ENCODE measurements at places on chromosomes 1 and 21.

- no peak for DNase-seq
Measured at GRCh38 chr1:59177756-59178155, 119.1 kb upstream of the FGGY start.

- no peak for DNase-seq
Measured at GRCh38 chr1:190963321-190963720, 485.7 kb upstream of the BRINP3 start.

DNA sequence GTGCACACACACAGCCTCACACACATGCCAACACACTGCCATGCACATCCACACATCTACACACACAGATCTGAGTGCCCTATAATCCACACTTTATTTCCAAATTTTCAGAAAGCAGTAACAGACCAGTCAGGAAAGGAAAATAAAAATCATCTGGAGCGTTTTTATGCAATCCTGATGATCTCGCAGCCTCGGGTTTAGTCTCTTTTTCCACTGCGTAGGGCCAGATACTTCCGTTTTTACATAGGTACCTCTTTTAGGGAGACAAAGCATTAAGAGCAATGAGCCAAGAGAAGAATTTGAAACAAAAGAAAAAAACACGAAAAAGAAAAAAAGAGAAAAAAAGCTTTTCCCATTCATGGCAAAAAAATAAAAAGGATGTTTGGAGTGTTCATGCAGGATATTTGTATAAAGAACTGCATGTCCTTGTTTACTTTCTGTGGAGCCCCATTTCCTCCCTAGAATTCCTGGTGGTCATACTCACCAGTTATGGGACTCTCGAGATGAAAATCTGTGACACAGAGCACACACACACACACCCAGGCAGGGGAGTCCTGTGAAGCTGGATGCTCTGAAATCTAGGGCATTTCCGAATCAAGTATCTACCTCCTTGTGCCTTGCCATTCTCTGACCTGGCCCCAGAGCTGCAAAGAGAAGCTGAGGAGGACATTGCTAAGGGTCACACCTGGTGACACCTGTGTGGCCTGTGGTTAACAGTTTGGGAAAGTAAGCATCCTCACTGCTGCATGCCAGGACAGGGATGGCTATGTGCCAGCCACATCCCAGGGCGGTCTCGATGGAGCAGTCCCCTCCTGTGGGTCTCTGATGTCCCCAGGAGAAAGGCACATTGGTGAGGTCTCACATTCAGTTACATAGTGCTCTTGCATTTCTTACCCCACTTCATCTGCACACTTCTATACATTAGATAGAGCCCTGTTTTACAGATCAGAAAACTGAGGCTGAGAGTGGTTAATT is 83.6 kb downstream of the RUNX1 start:
- no peak for DNase-seq

DNA sequence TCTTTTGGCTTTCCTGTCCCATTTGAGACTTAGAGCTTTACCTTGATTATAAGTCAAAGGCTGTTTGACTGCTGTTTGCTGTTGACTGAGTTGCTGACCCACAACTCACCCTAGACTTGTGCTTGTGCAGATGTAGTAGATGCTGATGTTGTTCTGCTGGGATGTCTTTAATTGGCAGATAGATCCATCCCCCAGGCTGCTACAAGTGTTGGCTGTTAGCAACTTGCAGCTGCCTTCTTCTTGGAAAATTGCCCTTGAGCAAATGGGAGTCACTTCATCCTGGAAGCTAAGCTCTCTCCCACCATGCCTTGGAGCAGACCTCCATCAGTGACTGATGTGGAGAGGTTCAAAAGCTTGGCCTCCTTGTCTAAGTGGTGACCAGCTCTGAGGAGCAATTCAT is 139.3 kb upstream of the KIAA0040 start:
- no peak for DNase-seq

GRCh38 chr1:21567241-21568005 is 58.2 kb downstream of the ALPL start:
- DNase-seq, result no peak

GRCh38 chr1:151039521-151039920 is 3.1 kb downstream of the BNIPL start:
- no peak for DNase-seq

DNA sequence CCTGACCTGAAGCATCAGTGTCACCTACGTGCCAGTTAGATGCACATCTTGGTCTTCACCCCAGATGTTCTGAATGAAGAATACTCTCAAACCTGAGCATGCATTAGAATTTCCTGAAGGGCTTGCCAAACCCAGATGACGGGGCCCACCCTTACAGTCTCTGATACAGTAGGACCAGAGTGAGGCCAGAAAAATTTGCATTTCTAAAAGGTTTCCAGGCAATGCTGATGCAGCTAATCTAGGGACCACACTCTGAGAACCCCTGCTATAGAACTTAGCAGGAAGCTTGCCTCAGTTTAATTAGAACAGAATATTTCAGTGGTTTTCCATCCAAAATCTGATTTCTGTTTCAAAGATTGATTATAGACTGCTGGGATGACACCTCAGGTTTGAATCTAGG is 9.9 kb upstream of the CTBS start:
- no peak for DNase-seq

DNA sequence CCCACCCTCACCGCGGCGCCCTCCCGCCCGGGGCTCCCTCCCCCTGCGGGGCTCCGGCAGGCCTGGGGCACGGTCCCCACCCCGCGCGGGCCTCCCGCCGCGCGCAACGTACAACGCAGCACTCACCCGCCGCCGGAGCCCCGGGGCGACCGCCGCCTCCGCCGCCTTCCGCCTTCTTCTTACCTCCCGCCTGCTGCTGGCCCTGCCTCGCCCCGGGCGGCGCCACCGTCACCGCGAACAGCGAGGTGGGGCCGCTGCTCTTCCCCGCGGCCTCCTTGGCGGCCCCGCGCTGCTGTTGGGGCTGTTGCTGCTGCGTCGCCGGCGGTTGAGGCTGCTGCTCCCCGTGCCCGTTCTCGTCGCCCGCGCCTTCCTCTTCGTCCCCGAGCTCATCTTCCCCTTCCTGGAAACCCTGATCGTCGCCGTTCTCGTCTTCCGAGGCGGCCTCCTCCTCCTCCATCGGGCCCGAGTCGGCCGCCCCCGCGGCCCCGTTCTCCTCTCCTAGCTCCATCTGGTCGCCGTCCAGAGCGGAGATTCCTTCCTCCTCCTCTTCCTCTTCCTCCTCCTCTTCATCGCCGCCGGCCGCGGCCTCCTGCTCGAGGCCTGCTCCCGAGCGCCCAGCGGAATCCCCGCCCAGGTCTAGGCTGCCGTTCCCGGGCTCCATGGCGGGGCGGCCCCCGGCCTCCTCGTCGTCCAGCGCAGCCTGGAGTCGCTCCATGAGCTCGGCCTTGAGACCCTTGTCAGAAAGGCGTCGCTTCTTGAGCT is 671 bp downstream of the HNRNPU start:
- no peak for DNase-seq

GRCh38 chr1:20486457-20487235 is 636 bp upstream of the CAMK2N1 start:
- no peak for DNase-seq

- DNase-seq, result no peak
Measured at GRCh38 chr1:44371206-44371605, 16.1 kb upstream of the ERI3 start.

DNA sequence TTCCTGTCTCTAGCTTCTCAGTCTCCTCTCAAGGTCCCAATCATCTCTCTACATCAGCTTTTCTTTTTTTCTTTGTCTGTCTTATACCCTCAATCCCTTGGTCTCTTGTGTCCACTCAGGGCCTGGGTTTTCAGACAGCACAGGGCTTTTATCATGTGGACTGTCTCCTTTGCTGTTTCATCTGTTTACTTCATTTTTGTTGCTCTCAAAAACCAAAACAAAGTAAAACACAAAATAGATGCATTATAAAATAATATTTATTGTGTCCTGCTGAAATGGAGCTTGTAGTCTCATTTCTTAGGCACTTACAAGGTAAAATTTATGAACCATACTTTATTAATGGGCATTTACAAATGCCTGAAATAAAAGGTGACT is 17.8 kb upstream of the SLAMF6 start:
- DNase-seq, result no peak

GRCh38 chr1:25679171-25679570 is 62.6 kb downstream of the MAN1C1 start:
- no peak for DNase-seq

GRCh38 chr1:212635141-212635631 is 26.6 kb downstream of the ATF3 start:
- DNase-seq, result peak; percentile 13

DNA sequence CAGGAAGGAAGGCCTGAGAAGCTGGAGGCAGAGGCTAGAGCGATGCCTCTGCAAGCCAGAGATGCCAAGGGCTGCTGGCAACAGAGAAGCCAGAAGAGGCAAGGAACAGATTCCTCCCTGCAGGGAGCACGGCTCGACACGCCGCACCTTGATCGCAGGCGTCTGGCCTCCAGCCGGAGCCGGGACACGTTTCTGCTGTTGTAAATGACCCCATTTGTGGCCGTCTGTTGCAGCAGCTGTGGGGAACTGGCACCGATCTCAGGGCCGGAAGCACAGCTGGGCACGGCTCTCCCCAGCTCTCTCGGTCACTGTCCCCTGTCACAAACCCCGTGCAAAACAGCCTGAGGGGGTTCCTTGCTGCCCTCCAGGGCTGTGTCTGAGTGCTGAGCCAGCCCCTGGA is 59.6 kb downstream of the SIK1 start:
- DNase-seq, result no peak

DNA sequence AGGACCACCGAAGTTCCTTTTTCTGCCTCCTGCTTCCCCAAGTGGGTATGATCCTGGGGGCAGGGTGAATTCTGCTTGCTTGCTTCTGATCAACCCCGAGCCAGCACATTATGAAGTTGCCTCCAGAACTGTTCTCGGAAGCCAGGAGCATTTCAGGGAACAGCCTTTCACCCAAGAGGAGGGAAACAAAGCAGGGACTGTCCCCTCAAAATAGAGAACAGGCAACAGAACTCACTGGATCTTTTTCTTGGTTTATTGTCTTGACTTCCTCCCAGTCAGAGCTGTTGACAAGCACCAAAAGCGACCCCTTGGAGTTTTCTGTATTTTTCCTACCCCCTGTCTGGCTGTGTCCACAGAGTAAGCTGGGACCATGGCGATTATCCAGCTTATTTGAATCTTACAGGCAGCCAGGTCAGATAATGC is 258.3 kb upstream of the SGIP1 start:
- peak; percentile 52 for DNase-seq

GRCh38 chr1:66731170-66731865 is 20.9 kb upstream of the DYNLT5 start:
- DNase-seq, result no peak

DNA sequence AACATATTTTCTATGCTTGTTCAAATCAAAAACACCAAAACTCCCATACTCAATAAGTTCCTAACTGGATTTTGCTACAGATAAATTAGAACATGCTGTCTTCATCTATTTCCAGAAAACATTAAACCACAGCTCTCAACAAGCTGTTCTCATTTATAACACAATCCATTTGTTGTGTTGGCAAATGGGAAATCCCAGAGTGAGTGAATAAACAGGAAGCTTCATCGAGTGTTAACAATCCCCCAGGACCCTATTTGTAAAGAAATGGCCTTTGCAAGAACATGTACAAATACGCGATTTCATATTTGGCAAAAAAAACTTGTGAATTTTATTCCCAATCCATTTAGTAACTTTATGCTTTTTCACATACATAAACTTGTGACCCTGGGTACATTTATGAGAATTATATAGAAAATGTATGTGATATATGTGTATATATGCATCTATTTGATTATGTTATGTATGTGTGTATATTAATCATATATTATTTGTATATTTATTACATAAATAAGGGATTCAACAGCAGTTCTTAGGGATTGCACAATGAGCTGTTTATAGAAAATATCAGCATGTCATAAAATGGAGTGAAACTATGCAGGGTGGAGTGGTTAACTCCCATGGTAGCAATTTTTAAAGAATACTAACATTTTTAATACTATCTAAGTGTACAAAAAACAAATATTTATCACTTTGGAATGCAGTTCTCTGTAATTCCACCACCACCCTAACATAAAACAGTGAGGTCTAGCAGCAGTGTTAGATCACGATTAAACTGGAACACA is 160.0 kb downstream of the NEGR1 start:
- no peak for DNase-seq

DNA sequence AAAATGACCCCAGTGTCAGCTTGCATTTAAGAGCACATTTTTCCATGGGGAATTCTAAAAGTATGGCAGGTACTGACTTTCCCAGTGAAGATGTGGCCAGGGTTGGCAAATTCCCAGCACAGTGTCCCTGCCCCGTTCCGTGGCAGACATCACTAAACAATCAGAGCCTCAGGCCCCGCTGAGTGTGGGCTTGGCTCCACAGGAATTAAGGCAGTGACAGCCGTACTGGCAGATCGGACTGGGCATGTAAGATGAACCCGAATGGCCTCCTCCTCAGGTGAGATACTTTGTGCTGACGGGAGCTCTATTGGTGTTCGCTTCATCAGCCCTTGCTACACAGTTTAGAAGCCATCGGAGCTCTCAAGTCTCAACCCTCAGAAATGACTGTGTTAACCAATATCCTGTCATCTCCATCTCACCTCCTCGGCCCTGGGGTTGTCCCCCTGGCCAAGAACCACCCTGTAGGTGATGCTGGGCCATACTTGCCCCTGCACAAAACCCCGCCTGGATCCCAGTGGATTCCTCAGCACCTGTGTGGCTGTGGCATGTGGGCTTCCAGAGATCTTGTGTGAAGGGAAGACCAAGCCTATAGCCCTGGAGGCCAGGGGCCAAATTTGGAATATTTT is 29.0 kb upstream of the ABCG1 start:
- peak; percentile 29 for DNase-seq

GRCh38 chr1:175757381-175758015 is 14.1 kb upstream of the TNR start:
- no peak for DNase-seq

Measured in CD4-positive, alpha-beta T cell treated with Interleukin-15 for 4 hours (primary cell).